Urothelium cell line (cell line): ENCODE measurements at places on chromosomes 12 and 14.
A peak's percentile ranks its signal among the peaks of the same experiment; 100 is the strongest.

DNA sequence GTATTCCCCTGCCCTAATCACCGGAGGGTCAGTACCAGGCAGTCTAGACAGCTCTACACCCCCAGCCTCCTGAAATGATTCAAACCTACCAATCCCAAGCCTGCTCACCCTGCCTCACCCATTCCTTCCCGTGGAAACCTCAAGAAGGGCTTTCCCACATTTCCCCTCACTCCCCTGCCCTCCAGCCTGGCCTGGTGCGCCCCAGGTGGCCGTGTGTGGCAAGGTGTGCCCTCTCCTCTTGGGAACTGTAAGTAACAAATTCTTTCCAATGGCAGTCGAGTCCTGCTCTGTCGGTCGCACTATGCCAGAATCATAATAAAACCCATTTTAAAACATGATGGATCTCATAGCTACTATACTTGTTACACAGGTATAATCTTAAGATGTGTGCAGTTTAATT is 13.9 kb upstream of the DEGS2 start:
- DNase-seq, result no peak

DNA sequence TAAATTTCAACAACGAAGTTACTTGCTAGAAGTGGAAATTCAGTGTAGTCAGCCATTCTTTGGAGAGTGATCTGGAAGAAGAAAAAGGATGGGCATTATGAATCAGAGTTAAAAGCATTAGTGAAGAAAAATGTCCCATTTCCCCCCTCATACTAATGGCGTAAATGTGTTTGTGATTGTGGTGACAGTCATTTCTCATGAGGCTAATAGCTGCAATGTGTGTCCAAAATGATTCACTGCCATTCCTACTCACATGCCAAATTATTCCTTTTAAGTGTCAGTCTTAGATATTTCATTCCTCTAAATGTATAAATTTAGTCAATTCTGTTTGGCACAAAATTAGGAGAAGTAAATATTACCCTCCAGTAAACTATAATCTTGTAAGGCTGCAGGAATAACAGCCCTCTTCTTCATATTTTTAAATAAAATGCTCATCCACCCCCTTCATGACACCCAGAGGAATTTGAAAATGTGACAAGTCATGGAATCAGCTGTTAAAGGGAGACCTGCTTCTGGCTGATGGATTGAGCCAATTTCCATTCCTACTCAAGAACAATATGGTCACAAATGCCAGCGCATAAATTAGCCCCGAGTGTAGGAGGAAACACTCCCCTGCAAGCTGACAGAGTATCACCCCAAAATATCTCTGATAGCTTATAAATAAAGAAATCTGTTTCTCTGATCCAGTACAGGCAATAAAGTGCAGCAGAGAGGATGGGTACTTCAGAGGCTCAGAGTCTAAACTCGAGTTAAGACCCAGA is 912.3 kb upstream of the SEL1L start:
- no peak for DNase-seq

GRCh38 chr14:101925152-101925551 is 39.2 kb upstream of the DYNC1H1 start:
- no peak for DNase-seq

- DNase-seq, result peak; percentile 80
Observed at GRCh38 chr14:52068615-52069306, at the start of gene NID2. TSS of gene NID2 (minus strand) at chr14:52069059. CDS start at chr14:52068994, 65 bp downstream.
